ENCODE measurements at places on chromosomes 5 and 9.

DNA sequence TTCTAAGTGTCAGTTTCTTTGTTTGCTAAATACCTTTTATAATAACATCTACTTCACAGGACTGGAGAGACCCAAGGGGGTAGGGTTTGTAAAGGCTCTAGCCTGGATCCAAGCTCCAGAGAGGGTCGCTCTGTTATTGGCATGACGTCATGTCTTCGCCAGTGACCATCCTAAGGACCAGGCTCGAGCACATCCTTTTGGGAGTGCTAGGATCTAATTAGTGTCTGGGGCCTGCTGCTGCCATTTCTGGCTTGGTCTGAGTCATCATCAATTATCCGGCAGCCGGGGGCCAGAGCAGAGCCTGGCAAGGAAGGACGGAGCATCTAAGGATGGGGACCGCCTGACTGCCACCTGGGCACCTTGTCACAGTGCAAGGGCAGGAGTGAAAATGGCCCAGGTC lies 153.0 kb downstream of the NSG2 start:
- no peaks in the 10 kb centered on the region for H3K27me3 ChIP-seq
- H3K4me3 ChIP-seq = no peak overlapping the region
- no peaks in the 10 kb centered on the region for H3K36me3 ChIP-seq
- no peak overlapping the region for H3K27ac ChIP-seq
- no peak for DNase-seq

DNA sequence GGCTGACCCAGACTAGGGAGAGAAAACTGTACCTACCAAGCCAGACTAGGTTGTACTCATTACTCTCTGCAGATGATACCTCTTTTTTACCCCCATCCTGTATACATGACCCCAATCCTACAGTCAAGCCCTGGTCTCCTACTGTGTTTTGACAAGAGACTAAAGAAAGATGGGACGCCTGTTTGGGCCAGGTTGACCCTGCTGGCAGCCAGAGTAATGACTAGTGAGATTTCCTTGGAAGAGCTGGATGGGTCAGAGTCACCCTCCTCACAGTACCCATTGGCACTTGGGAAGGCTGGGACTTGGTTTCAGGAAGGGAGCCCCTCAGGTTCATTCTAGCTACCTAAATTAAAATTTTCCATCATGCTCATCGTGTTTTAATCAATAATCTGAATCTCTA lies 89.7 kb upstream of the NR4A3 start:
- no peaks in the 10 kb centered on the region for H3K4me1 ChIP-seq
- no peak overlapping the region for H3K4me3 ChIP-seq

- no peak overlapping the region for H3K27ac ChIP-seq
- H3K4me3 ChIP-seq = no peak overlapping the region
- no peak for DNase-seq
- H3K36me3 ChIP-seq = no peaks in the 10 kb centered on the region
- H3K27me3 ChIP-seq = no peaks in the 10 kb centered on the region
Measured at GRCh38 chr5:26295541-26295940, 742.8 kb downstream of the CDH9 start.

GRCh38 chr5:178455480-178455835 lies 134.7 kb downstream of the COL23A1 start:
- no peaks in the 10 kb centered on the region for H3K27me3 ChIP-seq
- no peaks in the 10 kb centered on the region for H3K36me3 ChIP-seq
- DNase-seq = no peak
- no peaks in the 10 kb centered on the region for H3K4me1 ChIP-seq

DNA sequence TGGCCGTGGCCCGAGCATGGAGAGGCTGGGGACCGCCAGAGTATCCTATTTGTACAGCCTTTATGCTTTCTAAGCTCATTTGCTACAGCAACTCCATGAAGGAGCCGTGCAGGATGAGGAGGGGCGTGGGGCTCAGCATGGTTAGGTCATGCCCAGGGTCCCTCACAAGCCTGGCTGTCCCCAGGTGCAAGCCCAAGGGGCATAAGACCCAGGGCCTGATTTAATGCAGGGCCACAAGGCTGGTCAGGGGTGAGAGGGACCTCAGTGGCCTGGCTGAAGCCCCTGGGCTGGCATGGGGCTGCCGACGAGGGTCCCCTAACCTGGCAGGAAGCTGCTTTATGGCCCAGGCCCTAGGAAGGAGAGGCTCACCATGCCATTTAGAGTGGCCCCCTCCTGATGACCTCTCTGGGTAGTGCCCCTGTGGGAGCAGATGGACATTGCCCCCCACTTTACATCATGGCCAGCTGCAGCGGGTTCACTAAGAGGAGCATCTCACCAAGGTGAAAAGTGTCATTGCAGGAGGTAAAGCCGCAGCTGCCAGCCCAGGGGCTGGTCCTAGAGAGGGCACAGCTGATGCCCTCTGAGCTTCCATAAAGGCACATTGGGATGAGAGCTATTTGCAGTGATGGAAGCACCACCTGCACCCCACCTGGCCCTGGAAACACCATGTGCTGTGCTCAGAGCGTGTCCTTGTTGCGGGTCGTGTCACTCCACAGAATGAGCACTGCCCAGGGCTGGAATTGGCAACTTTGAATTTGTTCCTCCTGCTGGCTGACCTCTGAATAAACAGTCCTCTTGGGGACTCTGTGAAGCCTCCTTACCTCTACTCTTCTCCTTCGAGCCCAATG lies 58.9 kb downstream of the ZNF618 start:
- H3K27ac ChIP-seq = no peak overlapping the region
- H3K27me3 ChIP-seq = no peaks in the 10 kb centered on the region
- peaks cover 7% of the 10 kb centered on the region for H3K4me1 ChIP-seq
- H3K36me3 ChIP-seq = no peaks in the 10 kb centered on the region
- DNase-seq = no peak

- no peak for DNase-seq
- H3K4me1 ChIP-seq = no peaks in the 10 kb centered on the region
- H3K36me3 ChIP-seq = no peaks in the 10 kb centered on the region
- H3K27ac ChIP-seq = no peak overlapping the region
- peaks cover 14% of the 10 kb centered on the region for H3K27me3 ChIP-seq
- no peak overlapping the region for H3K4me3 ChIP-seq
Measured at GRCh38 chr9:123316053-123316718, 39.8 kb upstream of the CRB2 start.

DNA sequence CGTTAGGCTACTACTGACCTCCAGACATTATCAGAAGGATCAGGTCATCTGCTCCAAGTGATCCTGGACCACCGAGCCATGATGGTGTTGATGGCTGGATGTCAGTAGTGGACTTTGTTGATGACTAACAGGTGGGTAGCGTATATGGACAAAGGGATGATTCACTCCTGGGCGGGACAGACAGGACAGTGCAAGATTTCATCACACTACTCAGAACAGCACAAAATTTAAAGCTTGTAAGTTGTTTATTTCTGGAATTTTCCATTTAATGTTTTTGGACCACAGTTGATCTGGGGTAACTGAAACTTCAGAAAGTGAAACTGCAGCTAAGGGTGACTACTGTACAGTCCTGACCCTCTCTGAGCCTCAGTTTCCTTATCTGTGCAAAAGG lies 12.7 kb downstream of the PDGFRB start:
- H3K36me3 ChIP-seq = peaks cover 4% of the 10 kb centered on the region
- peak overlapping the region; percentile 99 for H3K27ac ChIP-seq
- peak; percentile 93 for DNase-seq

GRCh38 chr5:52469420-52469819 lies 318.3 kb upstream of the ITGA1 start:
- H3K4me3 ChIP-seq = no peak overlapping the region
- no peak overlapping the region for H3K27ac ChIP-seq
- no peaks in the 10 kb centered on the region for H3K27me3 ChIP-seq
- no peaks in the 10 kb centered on the region for H3K4me1 ChIP-seq

- H3K36me3 ChIP-seq = no peaks in the 10 kb centered on the region
- DNase-seq = no peak
- no peak overlapping the region for H3K27ac ChIP-seq
- H3K4me1 ChIP-seq = no peaks in the 10 kb centered on the region
- H3K27me3 ChIP-seq = no peaks in the 10 kb centered on the region
Measured at GRCh38 chr5:110956913-110957813, 114.3 kb upstream of the TSLP start.

- H3K27me3 ChIP-seq = no peaks in the 10 kb centered on the region
- no peaks in the 10 kb centered on the region for H3K4me1 ChIP-seq
- no peak overlapping the region for H3K4me3 ChIP-seq
- DNase-seq = no peak
- no peaks in the 10 kb centered on the region for H3K36me3 ChIP-seq
Measured at GRCh38 chr5:140432916-140433315, 31.3 kb downstream of the ANKHD1 start.

GRCh38 chr9:34606905-34607304 lies 5.0 kb downstream of the RPP25L start:
- peaks cover 6% of the 10 kb centered on the region for H3K27me3 ChIP-seq
- DNase-seq = no peak
- H3K4me1 ChIP-seq = peaks cover 9% of the 10 kb centered on the region
- H3K27ac ChIP-seq = no peak overlapping the region
- no peak overlapping the region for H3K4me3 ChIP-seq

DNA sequence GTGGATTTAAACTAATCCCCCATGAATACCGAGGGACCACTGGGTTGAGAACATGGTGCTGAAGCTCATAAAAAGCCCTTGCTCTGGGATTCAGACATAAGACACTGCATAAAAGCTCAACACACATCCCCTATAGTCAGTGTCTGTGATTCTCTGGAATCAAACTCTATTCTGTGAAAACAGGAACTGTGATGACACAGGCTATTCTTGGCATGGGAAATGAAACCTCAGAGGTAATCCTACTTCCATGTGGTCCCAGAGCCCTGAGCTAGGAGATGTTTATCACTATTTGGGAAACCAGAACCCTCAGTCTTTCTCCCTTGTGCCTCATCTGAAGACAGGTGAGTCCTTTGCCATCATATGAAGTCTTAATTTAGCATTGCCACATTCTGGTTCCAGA lies 135.4 kb upstream of the PRSS3 start:
- no peaks in the 10 kb centered on the region for H3K36me3 ChIP-seq
- no peak for DNase-seq
- H3K27ac ChIP-seq = no peak overlapping the region

DNA sequence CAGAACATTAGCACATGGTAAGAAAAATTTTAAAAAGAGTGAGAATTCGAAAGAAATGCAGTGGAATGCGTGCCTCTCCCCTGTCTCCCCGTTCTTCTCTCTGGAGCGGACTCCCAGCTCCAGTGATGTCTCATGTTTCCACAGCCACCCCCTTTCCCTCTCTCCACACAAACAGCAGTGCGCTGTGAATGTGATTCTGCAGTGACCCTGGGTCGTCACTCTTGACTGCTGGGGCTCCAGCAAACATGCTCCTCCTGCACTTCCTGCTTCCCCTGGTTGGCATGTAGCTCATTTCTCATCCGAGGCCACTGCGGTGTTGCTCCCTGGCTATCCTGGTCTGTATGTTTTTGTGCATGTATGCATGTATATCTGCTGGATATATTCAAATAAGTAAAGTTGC lies 13.3 kb downstream of the PHF2 start:
- no peak overlapping the region for H3K4me3 ChIP-seq
- DNase-seq = peak; percentile 16
- H3K27me3 ChIP-seq = no peaks in the 10 kb centered on the region
- H3K36me3 ChIP-seq = no peaks in the 10 kb centered on the region

DNA sequence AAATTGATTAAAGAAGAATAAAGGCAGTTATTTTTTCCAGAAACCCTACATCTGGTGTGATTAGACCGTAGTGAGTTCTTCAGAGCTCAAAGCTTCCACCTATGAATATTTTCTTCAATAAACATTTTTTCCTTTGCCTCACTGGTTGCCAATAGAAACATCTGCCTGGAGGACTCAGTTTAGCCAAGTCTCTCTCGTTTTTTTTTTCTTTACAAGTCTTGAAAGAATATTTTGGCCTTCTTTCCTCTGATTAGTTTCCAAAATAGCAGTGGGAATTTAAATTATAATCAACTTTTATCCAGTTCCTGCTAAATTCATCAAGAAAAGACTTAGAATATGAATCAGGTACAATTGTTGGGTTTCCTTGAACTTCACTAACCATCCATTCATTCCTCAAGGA lies 897.5 kb downstream of the TLE1 start:
- no peak overlapping the region for H3K4me3 ChIP-seq
- no peak overlapping the region for H3K27ac ChIP-seq
- H3K27me3 ChIP-seq = no peaks in the 10 kb centered on the region
- H3K36me3 ChIP-seq = no peaks in the 10 kb centered on the region
- H3K4me1 ChIP-seq = no peaks in the 10 kb centered on the region

DNA sequence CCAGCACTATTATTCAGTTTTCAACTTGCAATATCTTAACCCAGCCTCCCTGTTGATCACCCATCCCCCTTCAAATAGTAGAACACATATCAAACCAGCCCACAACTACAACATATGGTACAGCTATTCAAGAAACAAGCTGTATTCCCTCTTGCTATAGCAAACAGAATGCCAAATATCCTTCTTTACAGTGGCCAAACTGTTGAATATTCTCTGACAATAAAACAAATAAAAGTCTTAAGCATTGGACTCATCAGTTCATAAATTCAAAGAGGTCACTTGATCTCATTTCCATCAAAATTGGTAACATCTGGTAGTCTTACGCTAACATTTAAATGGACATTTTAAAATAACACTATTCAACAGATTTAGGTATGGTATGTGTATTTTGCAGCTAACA lies 350.8 kb downstream of the EFNA5 start:
- no peaks in the 10 kb centered on the region for H3K27me3 ChIP-seq
- no peak overlapping the region for H3K4me3 ChIP-seq
- H3K4me1 ChIP-seq = no peaks in the 10 kb centered on the region
- H3K27ac ChIP-seq = no peak overlapping the region

DNA sequence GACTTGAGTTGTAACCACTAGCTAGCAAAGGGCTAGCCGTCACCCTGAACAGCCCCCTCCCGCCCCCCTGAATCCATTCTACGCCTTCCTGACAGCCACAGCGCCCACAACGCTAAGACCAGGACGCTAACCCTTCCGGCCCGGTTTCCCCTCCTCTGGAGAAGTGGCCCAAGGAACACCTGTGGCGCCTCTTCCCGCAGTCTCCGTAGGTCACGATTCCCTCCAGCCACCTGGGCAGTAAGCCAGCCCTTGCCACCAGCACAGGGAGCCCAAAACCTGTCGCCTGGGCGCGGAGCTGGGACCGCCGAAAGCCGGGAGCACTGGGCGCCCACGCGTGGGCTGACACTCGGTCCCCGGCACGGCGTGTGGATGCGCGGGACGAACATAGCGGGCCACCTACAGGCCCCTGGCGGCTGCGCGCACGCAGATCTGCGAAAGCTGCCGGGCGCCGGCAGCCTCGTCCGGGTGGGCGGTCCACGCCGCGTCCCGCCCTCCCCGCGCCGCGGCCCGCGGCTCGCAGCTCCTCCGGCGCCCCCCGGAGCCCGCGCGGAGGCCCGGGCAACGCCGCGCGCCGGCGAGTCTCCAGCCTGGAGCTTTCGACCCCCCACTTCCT lies 596 bp downstream of the IRF1 start:
- DNase-seq = peak; percentile 43
- H3K27me3 ChIP-seq = no peaks in the 10 kb centered on the region
- peak overlapping the region; percentile 88 for H3K27ac ChIP-seq
- peaks cover 14% of the 10 kb centered on the region for H3K36me3 ChIP-seq
- peak overlapping the region; percentile 72 for H3K4me3 ChIP-seq

GRCh38 chr5:168076561-168076991 lies 214.9 kb upstream of the WWC1 start:
- peaks cover 10% of the 10 kb centered on the region for H3K4me1 ChIP-seq
- no peak for DNase-seq
- no peaks in the 10 kb centered on the region for H3K36me3 ChIP-seq

Measured in astrocyte (in vitro differentiated cells and primary cell).